ENCODE measurements at places on chromosomes 1 and 21.

DNA sequence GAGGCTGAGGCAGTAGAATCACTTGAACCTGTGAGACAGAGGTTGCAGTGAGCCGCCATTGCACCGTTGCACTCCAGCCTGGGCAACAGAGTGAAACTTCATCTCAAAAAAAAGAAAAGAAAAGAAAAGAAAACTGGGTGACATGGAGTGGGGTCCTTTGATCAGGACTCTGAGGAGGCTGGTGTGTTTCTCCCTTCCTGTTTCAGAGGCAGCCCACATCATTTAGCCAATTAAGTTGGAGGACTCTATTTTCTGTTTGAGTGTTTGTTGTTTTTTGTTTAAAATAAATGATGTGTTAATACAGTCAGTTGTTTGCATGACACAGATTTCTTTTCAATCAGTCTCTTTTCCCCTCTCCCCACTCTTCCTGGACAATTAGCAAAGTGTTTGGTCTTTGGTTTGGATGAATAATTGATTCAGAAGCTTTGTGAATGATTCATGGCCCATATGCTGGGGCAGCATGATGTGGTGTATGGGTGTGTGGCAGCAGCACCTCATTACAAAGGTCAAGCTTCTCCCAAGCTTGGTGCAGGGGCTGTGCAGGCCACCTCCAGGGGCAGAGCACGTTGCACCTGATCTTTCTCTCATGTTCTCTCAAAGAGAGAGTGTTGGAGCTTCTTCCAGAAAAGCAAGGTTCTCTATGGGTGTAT is 48.8 kb downstream of the CACNA1E start:
- DNase-seq: no peak

GRCh38 chr1:18805925-18806849 is 53.3 kb downstream of the TAS1R2 start:
- no peak for DNase-seq

GRCh38 chr21:34669149-34669879 is 520 bp downstream of the CLIC6 start:
- DNase-seq: no peak

- no peak for DNase-seq
Observed at GRCh38 chr1:37878071-37878470, 18.7 kb upstream of the MTF1 start.

DNA sequence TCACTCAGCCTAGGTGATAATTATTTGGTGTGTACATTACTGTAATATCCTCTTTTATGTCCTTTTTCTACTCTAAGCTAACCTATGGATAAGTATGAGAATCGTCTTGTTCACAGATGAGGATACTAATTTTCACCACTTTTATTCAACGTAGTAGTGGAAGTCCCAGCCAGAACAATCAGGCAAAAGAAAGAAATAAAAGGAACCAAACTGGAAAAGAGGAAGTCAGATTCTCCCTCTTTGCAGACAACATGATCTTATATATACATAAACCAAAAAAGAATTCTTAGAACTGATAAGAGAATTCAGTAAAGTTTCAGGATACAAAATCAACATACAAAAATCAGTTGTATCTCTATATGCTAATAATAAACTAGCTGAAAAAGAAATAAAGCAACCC is 12.6 kb upstream of the RGL1 start:
- DNase-seq: no peak

DNA sequence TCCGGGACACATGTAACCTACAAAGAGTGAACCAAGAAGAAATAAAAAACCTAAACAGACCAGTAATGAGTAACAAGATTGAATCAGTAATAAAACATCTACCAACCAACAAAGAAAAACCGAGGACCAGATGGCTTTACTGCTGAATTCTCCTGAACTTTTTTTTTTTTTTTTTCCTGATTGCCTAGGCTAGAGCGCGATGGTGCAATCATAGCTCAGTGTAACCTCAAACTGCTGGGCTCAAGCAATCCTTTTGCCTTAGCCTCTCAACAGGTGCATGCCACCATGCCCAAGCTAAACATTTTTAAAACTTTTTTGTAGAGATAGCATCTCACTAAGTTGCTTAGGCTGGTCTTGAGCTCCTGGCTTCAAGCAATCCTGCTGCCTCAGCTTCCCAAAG is 11.2 kb upstream of the FGGY start:
- no peak for DNase-seq

GRCh38 chr1:42753070-42753469 is 13.0 kb upstream of the CLDN19 start:
- no peak for DNase-seq

DNA sequence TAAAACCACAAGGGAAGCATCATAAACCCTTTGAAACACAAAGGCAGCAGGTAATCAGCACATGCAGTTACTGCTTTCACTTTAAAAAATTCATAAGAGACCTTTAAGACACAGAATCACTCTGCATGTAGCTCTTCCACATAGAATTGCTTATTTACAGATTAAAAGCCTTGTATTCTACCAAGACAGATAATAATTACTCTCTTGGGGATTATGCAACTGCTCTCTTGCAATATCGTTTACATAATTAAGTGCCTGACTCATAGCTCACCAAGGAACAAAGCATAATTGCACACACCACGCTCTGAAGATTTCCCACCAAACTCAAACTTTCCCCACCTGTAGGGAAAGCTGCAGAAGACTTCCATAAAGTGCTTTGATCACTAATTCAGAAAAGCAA is 87.9 kb downstream of the VAV3 start:
- DNase-seq: no peak

DNA sequence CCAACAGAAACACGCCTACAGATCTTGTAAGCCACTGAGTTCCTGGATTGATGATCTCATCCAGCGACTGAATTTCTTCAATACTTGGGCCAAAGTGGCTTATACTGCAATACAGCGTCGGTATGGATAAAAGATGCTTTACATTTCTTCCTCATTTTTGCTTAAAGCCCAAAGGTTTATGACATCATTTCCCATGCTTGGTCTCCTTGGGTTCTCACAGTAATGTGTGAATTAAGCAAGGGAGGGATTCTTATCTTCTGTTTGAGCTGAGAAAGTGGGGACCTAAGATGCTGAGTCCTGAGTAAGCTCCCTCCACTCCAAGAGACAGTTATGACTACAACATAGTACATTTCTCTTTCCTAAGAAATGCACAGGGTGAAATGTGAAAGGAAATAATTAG is 39.5 kb downstream of the LBR start:
- DNase-seq: no peak

DNA sequence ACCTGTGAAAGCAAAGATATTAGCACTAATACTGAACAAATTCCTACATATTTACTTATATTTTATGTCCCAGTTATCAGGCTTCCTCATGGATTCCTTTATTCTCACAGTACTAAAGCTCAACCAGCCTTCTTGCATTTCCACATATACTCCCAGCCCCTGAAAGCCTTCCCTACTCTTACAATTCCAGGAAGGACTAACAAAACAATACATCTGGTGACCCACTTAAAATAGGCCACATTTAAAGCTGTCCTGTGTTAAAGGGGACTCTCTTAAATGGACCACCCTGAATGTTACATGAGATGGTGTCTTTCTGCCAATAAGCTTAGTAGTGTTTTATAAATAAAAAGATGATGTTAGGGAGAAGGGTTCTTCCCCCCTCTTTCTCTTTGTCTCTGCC is 54.4 kb downstream of the NTMT2 start:
- DNase-seq: no peak

GRCh38 chr1:84538599-84538998 is 32.2 kb upstream of the GNG5 start:
- no peak for DNase-seq

- DNase-seq: no peak
Observed at GRCh38 chr1:23810818-23811540, 10.4 kb upstream of the GALE start.

DNA sequence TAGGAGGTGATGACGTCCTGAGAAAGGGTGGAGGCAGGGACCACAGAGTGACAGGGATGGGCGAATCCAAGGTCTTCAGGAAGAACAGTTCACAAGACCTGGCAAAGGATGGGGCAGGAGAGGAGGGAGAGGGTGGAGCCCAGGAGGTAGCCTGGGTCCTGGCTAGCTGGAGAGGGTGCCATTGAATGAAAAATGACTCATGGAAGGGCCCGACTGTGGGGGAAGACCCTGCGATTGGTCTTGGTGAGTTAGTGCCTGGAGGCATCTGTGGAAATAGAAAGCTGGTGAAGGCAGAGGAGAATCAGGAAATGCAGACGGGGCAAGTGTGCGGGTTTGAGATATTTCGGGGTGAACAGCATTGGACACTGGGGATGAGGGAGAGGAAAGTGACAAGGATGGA is 60.3 kb upstream of the SLC45A1 start:
- DNase-seq: no peak

DNA sequence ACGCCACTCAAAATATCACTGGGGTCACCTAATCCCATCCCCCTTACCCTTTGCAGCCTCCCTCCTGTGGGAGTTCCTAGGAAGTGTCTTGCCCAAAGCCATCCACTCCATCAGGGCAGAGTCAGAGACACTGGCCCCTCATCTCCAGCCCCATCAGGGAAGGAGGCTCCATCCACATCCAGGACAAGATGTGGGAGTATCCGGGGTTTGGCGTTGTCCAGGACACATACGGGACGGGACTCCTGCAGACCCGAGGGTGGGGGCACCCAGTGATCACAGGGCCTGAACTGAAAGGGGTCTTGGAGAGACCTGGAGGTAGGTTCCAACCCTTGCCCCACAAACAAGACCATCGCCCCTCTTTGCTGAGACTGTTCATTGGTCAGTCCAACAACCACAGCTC is 348.2 kb downstream of the MATN1 start:
- DNase-seq: no peak

- DNase-seq: no peak
Observed at GRCh38 chr1:211333906-211334305, 7.3 kb downstream of the TRAF5 start.

- DNase-seq: no peak
Observed at GRCh38 chr1:229305392-229305791, 34.5 kb downstream of the RAB4A start.

GRCh38 chr1:88318740-88319139 is 365.3 kb upstream of the PKN2 start:
- no peak for DNase-seq

- DNase-seq: no peak
Observed at GRCh38 chr1:192530254-192530653, 45.3 kb upstream of the RGS1 start.

- DNase-seq: no peak
Observed at GRCh38 chr1:54577612-54578011, 29.6 kb downstream of the ACOT11 start.

DNA sequence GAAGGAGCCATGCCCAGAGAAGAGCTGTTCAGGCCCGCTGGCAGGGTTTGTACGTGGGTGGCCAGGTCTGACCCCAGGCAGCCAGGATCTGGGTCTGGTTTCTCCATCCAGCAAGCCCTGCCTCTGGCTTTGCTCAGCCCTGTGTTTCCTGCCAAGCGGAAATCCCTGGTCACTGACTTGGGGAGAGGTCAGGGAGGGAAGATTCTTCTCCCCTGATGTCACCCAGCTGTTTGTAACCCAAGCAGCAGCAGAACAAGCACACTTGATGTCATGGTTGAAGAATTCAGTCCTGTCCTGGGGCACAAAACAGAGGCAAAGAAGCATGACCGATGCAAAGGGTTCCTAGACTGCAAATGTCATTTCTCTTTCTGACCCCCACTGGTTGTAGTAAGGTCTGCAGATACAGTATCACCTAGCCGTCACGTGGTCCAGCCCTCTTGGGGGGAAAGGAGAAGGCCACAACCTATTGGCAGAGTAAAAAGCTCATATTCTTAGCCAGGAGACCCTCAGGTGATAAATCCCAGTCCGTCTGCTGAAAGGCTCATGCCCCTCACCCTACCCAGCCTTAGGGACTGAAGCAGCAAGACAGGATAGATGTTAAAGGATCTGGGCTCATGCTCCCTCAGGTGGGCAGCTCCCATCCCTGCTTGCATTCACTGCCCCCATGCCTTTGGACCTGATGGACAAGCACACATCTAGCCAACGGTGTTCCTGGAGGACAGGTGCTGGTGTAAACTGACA is 120.9 kb downstream of the SYT2 start:
- DNase-seq: no peak

DNA sequence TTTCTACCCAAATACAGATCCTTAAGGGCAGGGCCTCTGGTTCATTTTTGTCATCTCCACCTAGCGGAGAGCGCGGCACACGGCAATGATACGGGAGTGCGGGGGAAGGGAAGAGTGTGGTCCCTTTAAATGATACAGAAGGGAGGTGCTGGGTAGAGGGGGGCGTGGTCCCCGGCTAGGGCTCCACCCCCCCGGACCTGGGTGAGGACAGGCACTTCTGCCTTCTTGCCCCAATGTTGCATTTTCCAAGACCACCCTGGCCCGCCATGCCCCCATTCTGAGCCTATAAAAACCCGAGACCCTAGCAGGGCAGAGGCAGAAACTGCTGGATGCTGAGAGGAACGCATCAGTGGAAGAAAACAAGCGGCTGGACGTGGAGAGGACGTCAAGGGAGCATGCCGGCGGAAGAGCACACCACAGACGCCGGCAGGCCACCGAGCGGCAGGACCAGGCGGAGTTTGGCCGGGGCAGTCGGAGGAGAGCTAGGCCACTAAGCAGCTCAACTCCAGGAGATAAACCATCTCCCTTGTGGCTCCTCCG is 30.0 kb downstream of the LRRC3 start:
- DNase-seq: no peak

DNA sequence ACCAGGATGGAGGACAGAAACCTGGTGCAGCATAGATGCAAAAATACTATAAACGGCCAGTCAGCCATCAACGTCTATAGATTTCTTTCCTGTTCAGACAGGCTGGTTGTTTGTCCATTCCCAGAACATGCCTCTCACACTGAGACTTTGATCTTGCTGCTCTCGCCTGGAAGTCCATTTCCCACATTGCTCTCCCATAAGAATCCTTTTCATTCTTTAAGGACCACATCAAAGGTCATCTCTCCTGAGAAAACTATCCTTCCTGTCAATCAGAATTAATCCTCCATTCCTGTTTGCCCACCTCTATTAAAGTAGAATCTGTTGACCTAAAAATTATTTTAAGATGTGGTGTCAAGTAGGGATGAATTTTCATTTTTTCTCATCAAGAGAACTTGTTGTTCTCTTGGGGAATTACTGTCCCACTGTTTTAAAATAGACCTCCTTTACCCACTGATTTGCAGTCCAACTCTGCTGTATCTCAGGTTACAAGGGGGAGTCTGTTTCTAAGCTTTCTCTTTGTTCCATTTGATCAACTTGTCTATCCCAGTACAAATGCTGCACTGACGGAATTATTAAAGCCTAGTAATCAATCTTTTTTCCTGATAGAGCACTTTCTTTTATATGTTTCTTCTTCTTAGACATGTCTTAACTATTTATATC is 172.7 kb downstream of the PATJ start:
- no peak for DNase-seq

Data from dorsolateral prefrontal cortex (tissue), 122 donors.